ENCODE measurements at places on chromosomes 4 and X.

- no peak for DNase-seq
Observed at GRCh38 chr4:38489924-38490639, 173.9 kb upstream of the KLF3 start.

DNA sequence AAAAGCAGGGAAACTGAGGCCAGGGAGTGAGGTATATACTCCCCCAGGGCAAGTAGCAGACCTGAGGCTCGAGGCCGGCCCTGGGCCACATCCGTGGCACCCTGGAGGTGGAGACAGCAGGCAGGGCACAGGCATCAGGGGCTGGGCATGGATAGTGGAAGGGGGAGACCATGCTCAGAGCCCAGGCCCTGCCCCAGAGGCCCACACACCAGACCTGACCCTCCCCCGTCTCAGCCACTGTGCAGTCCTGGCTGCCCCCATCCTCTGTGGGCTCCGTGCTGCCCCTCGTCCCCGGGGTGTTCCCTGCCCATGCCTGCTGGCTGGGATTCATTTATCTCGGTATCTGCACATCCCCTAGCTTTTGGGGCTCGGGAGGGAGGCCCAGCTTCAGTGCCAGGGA lies 103.1 kb upstream of the NKX1-1 start:
- no peak for DNase-seq

DNA sequence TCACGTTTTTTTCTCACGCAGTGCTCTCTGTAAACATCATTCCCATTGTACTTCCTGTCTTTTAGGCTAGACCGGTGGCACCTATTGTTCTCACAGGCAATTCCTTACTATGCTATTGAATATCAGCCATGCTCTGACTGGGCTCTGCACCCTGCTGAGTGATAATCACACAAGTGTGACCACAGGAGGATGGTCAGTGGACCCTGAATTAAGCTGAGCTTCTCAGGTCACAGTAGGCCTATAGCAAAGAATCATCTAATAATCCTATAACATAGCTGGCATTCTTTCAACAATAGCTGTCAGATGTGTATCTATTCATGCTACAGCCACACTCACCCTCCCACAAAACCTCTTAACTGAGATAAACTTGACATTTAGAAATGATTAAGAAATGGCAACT lies 2399.8 kb upstream of the TENM3 start:
- DNase-seq: no peak

DNA sequence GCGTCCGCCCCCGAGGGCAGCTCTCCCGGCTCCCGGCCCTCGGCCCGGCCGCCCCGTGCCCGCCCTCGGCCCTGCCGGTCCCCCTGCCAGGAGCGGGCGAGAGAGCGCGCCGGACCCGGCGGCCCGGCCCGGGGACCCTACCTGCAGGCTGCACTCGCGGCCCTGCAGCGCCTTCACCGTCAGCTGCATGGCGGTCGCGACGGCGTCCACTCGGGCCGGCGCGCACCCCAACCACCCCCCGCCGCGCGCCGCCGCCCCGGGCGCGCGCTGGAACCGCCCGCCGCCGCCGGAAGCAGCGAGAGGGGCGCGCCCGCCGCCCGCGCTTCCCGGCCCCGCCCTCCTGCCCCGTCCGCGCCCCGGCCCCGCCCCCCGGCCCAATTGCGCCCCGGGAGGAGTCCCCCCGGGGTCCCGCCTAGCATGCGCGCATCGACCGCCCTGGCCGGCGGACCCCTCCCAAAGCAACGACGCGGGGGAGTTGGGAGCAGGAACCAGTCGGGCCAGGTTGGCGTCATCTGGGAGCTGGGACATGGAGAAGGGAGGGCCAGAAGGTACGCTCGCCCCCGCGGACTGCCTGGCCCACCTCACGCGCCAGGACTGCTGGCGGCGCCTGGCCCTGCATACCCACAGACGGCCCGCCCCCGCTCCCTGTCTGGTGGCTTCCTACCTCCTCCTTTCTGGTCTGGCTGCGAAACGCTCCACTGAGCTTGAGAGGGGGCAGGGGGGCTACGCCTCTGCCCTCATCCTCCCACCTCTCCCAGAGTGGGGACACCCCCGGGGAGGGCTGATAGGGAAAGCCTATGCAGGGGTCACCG lies at the start of gene UBL4A:
Gene UBL4A, minus strand, starts transcription at position 220 of the 812 bp plus-strand sequence. Its CDS starts 31 bp downstream, at position 189.
- DNase-seq: peak; percentile 1

- DNase-seq: no peak
Observed at GRCh38 chr4:170271723-170272122, 182.0 kb upstream of the AADAT start.

- no peak for DNase-seq
Observed at GRCh38 chrX:120137439-120137838, 21.0 kb upstream of the RHOXF2 start.

- DNase-seq: no peak
Observed at GRCh38 chrX:50581405-50581804, 110.8 kb upstream of the DGKK start.

DNA sequence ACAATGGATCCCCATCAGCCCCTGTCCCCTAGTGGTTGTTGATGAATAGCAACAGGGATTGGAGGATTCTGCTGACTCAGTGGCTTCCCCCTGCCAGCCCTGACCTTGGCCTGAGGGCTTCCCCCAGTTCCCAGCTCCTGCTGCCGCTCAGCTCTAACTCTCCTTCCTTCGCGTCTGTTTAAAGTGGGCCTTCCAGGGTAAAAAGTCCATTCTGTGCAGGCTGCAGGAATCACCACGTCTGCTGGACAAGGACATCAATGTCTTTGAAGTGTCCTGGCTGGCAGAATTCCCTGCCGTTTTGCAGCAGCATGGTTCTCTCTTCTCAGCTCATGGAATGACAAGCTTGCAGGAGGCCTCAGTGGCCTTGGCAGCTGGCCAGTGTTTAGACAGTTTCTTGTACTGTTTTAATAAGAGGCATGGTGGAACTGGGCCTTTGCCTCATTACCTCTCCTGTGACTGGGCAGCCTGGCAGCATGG lies 152.5 kb upstream of the STX18 start:
- no peak for DNase-seq

Data from SHP77 treated with DMSO at 0.1 percent for 48 hours (cell line).